ENCODE measurements at places on chromosomes 6 and 20.
A peak's percentile ranks its signal among the peaks of the same experiment; 100 is the strongest.

DNA sequence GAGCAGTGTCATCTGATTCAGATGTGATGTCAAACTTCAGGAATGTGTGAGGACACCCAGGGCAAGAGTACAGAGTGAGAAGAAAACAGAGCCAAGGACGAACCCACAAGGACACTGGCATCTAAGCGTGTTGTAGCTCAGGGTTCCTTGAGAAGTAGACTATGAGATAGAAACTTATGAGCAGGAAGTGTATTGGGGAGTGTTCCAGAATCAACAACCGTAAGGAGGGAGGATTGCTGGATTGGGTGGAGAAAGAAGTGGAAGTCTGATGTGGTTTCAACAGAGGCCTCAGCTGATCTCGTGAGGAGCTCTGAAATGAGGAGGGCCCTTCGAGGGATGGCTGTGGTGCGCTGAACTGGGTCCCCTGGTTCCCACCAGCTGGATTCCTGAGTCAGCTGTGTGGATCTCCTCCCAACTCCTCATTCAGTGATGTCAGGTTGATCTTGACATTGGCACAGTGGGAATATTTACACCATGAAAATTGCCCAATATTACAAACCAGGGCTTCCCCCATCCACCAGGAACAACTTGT, 25.7 kb upstream of the IGF2R start:
- DNase-seq = no peak

- DNase-seq = peak; percentile 8
Measured at GRCh38 chr6:63816982-63817436, 181.4 kb downstream of the PHF3 start.

GRCh38 chr6:170445487-170445886, 107.6 kb downstream of the PSMB1 start:
- DNase-seq = no peak

GRCh38 chr6:26534681-26535465, 3.3 kb upstream of the HMGN4 start:
- DNase-seq = no peak

DNA sequence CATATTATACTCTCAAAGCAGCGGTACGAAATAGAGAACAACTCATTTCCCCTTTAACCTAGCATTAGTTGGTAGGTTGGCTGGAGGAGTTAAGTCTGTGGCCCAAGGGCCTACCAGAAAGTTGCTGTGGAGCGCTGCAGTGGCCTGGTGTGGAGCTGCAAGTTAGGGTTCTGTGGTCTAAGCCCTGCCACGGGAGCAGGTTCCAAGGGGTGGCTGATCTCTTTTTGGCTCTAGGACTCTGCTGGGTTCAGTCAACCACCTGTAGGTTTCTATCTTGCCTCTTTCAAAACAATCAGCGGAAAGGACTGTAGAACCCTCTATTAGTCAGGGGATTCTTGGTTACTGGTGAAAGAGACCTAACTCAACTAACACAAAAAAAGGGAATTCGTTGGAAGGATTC, 54.5 kb upstream of the TULP4 start:
- DNase-seq = no peak

- DNase-seq = no peak
Measured at GRCh38 chr20:13180986-13181889, 39.8 kb upstream of the ISM1 start.

DNA sequence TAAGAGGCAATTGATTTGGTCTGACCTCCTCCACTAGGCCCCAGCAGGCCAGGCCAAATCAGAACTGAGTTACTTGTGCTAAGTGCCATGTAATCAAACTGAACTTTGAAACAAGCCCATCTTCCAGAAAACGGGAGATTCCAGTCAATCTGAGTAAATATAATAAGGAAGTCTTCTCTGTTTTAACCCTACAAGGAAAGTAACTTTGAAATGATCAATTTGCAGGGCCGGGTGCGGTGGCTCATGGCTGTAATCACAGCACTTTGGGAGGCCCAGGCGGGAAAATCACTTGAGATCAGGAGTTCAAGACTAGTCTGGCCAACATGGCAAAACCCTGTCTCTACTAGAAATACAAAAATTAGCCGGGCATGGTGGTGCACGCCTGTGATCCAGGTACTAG, 2.0 kb upstream of the SHLD1 start:
- DNase-seq = no peak

- DNase-seq = no peak
Measured at GRCh38 chr6:105345506-105345905, 57.4 kb downstream of the PREP start.

DNA sequence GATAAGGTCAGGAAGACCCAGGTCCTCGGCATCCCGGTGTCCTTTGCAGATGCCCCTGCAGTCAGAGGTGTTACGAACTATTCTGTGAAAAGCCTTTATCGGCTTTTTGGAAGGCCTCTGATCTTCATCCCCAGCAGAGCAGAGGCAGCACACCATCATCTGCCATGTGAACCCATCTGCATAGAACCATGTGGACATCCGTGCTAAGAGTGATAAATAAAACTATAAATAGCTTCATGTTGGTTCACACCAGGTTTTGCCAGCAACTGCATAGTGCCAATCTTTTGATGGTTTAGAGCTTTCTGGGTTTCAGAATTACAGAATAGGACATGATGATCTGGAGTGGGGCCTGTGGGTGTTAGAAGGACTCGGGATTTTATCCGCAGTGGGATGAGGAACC, 33.6 kb downstream of the SIRPA start:
- no peak for DNase-seq

DNA sequence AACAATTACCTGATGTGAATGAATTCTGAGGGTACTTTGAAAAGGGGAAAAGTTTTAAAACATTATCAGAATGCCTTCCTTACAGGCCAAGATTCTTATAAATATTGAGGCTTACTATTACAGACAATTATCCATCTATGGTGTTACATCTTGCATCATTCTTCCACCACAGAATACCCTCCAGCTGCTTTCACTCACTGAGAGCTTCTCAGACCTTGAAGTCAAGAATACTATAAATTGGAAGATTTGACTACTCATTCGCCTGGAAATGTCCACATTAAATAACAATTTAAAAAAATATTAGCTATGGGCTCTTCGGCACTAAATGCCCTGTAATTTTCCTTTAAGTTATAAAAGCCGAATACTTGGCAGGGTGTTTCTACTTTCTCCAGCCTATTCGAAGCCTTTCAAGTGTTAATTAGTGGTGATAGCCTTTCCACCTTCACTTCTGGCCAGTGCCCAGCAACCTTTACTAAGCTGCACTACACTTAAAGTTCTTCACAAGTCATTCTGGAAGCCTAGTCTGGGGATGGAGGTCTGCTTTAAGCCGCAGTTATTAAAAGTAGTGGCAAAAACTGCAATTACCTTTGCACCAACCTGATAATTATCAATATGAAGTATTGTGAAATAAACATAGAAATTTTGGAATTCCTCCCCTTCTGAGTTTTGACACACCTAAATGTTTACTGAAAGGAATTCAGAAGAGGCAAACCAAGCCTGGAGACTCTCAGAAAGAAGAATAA, 100.9 kb downstream of the BMP5 start:
- DNase-seq = no peak

DNA sequence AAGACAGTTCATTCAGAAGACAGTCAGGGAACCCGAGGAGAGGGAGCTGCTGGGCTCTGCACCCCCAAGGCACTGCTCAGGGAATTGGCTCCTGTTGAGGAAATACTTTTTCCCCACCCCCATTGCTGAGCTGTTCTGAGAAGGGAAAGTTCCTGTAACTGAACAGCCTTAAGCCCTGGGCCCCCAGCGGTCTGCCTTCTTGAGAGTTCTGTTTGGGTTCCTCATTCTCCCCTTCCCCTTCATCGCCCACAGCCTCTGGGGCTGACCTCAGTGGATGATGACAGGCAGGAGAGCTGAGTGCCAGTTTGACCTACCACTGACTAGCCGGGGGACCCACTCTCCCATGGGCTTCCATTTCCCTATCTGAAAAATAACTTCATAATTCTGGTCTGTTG, 10.7 kb downstream of the HCK start:
- no peak for DNase-seq

- no peak for DNase-seq
Measured at GRCh38 chr20:58790454-58790853, 60.2 kb downstream of the GNAS-AS1 start.

DNA sequence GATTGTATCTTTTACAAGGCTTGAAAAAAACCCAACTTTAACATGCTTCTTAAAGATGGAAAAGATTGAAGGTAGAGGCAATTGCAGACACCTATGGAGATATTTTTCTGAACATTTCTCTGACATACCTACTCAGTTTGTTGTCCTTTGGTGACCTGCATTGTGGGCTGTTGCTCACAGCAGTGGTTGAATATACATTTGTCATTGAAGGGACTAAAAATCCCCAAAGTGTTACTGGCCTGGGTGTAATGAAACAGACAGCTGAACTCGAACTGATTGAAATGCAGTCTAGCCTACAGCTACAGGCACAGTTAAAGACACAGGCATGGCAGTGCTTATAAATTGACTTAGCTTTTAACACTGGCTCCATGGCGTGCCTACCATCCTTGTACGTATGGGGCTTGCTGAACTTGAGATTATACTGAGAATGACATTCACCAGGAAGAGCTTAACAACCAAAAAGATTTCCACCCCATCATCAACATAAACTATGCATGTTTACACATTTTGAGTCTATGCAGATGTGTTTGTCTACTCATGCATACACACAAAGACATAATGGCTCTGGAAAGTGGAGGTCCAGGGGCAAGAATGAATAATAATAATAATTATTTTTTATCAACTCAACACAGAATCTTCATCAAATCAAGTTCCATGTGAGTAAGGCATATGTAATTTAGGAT, 83.2 kb upstream of the NOX3 start:
- DNase-seq = no peak

DNA sequence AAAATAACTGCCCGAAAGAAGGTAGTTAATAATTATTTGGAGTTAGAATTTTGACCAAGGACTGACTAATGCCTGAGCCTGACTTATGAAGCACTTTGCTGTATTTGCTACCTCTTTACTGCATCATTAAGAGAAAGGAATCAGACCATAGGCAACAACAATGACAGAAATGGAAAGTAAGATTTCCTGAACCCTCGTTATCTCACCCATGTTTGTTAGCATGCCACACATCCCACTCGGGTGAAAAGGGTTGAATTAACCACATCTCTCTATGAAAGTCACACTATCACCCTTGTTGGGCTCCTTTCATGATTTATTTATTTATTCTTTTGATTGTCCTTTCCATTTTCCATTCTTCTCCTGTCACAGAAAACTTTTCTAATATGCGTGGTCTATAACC, 59.6 kb downstream of the OLIG3 start:
- DNase-seq = no peak

DNA sequence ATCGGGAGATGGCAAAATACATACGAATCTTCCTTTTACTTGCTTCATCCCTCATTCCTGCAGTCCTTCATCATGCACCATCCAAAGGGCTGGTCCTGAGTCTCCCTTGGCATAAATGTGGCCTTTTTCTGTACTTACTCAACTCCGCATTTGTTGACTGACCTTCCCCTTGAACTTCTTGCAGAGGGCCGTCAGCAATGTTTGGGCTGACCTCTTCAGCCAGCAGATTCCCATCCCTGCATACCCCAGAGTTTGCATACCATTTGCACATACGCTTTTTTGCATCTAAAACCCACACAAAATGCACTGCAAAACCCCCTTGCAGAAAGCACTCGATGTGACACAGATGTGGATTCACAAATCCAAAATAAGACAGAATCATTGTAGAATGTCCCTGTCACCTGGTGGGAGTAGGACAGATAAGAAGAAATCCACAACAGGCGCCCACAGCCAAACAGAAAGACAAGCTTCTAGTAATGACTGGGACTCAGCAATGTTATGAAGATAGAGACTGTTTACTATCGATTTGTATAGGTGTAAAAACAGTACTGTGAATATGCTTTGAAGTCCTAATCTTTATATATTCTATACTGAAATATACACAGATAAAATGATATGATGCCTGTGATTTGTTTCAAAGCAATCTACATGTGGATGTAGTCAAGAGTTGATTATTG, 45.8 kb downstream of the TBC1D7 start:
- DNase-seq = no peak

- DNase-seq = no peak
Measured at GRCh38 chr6:37981626-37982025, 162.1 kb downstream of the ZFAND3 start.

DNA sequence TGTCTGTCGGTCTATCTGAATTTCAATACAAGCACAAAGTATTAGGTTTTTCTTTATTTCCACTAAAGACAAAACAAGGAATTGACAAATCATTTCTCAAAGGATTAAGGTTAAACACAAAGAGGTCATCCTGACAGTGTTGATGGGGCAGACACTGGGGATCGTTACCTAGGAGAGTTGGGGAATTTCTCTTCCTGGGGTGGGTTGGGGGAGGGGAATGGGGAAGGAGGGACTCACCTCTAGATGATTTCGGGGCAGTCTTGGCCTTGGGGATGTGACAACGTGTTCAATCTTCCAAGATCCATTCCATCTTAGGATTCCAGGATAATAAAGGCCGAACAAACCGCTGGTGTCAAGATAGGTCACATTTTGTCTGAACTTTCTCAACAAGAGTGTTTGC, 35.4 kb upstream of the FOXA2 start:
- DNase-seq = no peak

DNA sequence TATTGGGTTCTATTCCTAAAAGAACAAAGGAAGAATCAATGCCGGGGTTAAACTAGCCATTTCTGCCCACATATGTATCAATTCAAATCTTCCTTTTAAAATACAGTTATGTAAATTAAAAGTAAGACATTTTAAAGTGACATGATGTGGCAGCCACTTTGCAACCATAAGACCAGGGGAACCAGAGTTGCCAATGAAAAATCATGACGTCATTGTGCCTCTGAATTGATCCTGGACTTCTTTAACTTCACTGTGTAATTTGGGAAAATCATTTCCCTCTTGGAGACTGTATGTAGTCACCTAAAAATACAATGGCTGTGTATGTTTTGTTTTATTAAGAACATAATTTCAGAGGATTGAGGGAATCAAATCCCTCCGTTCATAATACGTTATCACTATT, 42.2 kb downstream of the SLC13A3 start:
- no peak for DNase-seq

GRCh38 chr20:6866741-6867140, 99.3 kb downstream of the BMP2 start:
- DNase-seq = no peak

- peak; percentile 12 for DNase-seq
Measured at GRCh38 chr20:17083738-17084137, 143.1 kb upstream of the PCSK2 start.

Measured in HT-29 (cell line).